ENCODE measurements at places on chromosomes 12 and 14.

DNA sequence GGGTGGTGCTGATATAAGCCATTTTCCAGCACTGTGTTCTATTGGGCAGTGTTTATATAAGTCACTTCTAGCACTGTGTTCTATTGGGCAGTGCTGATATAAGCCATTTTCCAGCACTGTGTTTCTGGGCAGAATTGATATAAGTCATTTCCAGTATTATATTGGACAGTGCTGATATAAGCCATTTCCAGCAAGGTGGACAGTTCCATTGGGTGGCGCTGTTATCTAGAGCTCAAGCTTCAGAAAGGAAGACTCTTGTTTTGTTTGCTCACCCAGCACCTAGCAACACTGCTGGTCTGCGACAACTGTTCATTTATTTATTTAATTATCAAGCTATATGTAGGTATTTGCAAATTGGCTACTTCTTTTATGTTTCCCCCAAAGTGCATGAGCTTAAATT, 690.3 kb downstream of the AACS start:
- DNase-seq = no peak

DNA sequence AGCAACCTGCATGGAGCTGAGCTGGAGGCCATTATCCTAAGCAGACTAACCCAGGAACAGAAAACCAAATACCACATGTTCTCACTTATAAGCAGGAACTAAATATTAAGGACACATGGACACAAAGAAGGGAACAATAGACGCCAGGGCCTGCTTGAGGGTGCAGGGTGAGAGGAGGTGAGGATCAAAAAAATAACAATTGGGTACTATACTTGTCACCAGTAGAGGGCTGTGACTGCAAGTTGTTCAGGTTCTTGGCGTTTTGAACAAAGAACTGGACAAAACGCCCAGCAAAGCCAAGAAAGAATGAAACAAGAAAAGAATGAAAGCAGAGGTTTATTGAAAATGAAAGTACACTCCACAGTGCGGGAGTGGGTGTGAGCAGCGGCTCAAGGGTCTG, 208.5 kb upstream of the NEDD1 start:
- DNase-seq = no peak

GRCh38 chr12:2481346-2481745, 313.4 kb upstream of the FKBP4 start:
- DNase-seq = no peak

DNA sequence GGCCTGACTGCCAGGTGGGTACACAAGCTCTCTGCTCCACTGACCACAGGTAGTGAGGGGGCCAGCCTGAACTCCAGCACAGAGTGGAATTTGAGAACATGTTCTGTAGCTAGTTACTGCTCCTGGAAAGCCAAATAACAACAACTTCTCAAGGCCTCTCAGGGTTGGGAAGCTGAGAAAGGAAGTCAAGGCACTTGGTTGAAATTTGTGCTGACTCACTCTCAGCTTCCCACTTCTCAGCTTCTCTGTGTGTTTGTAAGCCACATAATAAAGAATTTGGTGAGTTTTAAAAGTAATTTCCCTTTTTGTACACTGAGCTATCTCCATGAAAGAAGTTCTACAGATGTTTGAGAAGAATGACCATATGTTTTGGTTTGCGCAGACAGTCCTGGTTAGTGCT, 234.9 kb downstream of the KTN1 start:
- DNase-seq = no peak

DNA sequence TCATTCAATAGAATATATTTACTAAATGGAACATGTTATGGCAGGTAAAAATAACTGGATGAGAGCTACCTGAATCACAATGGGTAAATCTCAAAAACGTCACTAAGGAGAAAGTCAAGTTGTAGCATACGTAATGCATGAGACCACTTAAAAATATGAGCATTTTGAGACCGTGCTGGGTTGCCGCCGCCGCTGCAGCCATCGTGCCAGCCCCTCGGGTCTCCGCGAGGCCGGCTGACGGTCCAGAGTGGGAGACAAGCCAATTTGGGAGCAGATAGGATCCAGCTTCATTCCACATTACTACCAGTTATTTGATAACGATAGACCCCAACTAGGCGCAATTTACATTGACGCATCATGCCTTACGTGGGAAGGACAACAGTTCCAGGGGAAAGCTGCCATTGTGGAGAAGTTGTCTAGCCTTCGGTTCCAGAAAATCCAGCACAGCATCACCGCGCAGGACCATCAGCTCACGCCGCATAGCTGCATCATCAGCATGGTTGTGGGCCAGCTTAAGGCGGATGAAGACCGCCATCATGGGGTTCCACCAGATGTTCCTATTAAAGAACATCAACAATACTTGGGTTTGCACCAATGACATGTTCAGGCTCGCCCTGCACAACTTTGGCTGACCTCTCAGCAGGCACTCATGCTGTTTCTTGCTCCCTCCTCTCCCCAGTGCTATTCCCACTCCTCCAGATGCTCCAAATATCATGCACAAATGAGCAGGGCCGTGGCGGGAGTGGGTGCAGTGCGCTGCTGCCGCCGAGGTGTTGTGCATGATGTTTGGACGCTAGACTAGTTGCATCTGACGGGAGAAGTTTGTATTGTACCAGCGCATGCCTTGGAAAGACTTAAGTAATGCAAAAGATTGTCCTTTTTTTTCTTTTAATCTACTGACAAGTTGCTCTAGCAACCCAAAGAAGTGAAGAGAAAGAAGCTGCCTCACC, 6.3 kb upstream of the BRMS1L start:
- DNase-seq = peak; percentile 44

GRCh38 chr14:77882636-77883035, 82.7 kb downstream of the ADCK1 start:
- DNase-seq = no peak

DNA sequence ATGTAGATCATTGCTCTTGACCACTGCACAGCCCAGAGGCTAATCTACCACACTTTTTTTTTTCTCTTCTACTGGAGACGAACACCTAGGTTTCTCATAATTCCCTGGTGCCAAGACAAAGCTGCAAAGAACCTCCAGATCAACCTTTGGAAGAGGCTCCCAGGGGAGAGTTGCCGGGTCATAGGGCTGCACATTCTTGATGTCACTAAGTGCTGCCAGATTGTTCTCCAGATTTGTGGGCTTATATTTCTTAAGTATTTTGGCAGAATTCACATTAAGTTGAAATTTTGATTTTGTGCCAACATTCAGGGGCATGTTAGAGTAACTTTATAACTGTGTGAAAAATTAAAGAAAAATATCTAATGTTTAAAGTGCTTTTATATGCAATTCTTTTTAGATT, 13.5 kb upstream of the PDZRN4 start:
- no peak for DNase-seq

DNA sequence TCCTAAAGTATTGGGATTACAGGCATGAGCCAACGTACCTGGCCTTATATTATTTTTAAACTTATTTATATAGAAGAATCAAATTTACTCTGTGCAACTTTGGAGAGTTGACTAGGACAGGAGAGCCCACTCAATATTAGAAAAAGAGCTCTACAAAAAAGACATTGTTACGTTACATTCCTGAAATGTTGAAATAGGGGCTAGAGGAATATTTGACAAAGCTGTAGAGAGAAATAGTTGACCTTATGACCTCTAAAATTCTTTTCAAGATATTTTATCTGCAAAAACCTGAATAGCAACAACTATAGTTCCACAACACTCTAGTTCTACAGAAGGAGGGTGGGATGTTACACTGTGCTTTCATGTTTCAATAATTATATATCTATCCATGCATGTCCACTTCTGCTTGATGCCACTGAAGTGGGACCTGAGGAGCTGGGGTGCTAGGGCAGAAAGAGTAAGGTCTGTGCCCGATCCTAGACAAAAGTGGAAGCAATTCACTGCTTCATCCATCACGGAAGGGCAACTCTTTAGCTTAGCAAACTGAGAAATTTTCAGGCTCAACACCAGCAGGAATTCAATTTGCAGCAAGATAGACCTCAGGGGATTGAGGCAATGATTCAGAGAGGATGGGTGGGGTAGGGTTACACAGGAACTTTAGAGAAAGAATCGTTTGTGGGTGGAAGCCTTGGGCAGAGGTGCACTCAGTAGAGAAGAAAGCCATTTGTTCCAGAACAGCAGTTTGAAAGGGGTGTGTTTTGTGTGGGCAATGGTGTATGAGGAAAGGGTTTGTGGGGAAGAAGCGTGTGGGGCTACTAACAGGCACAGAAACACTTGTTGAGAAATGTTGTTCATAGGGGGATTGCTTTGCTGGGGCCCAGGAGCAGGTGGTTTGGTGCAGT, 16.0 kb upstream of the RNASE10 start:
- peak; percentile 84 for DNase-seq

GRCh38 chr12:81888961-81889360, 129.8 kb upstream of the PPFIA2 start:
- DNase-seq = no peak

DNA sequence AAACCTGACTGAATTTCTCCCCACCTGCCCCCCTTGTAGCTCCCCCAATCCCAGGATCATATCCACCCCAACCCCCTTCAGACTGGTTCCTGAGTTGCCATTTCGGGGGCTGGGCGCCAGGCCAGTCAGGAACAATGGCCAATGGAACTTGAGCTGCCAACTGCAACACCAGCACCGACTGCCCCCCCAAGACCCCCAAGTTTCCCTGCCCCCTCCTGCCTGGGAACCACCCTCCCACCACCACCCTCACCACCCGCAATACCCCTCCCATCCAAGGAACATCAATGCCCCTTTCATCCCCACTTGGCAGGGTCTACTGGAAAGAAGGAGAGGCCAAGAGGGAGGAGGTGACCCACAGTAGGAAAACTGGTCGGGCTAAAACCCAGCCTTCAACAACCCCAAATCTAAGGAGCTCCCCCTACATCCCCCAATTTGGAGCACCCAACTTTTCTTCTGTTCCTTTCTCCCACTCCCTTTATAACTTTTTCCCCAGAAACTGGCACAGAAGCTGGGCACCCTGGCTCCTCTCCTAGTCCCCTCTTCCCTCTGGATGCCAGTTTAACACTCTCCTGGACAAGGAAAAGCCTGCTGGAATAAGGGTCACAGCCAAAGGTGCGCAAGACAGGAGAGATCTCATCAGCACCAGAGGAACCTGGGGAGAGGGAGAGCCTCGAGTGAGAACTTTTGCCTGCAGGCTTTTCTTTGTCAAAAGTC, 1.6 kb upstream of the NDRG2 start:
- no peak for DNase-seq

DNA sequence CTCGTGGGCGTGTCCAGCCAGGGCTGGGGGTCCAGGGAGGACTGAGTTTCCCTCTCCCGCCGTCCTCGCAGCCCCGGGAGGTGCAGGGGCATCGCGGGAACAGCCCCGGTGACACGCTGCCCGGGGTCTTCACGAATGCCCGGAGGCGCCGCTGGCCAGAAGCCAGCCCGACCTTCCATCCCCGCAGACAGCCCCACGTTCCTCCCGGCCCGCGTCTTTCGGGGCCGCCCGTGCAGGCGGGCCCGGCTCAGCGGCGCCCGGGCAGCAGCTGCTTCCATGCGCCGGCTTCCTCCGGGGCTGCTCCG, 827 bp upstream of the TEDC1 start:
- no peak for DNase-seq

- no peak for DNase-seq
These were observed 580 bp downstream of the KRT75 start for GRCh38 chr12:52433501-52434080.

DNA sequence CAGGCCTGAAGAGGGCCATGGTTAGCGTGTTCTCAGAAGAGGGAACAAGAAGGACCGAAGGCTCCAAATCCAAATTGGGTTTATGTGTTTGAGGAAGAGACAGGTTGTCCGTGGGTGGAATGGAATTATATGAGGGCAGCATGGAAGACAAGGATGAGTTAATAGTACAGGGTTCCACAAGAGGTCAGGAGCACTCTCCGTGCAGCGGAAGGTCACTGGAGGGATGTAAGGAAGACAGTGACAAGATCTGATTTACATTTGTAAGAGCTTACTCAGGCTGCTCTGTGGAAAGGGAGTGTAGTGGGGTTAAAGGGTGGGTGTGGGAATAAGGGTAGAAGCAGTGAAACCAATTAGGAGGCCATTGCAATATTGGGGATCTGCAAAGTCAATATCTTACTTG, 97.0 kb downstream of the TPH2 start:
- no peak for DNase-seq

DNA sequence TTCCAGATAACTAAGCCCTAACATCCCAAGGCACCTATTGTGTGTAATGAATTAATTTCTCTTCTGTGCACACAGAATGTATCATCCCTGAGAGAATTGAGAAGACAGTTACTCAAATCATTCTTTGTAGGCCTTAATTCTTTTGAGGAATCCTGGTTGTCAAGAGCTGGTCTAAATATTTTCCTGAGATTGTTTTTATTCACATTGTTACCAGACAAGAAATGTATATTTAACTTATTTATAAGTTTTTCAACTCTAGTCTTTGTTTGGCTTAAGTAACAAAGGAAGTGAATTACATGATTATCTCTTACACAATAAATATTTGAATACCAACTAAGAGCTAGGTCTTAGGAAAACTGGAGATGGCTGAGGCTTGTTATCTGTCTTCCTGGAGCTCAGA, 169.4 kb downstream of the DACT1 start:
- no peak for DNase-seq

- DNase-seq = no peak
These were observed 128.0 kb upstream of the EEA1 start for GRCh38 chr12:93056971-93057535.
